Endodermal cell (in vitro differentiated cells): ENCODE measurements at places on chromosomes 6 and 20.

DNA sequence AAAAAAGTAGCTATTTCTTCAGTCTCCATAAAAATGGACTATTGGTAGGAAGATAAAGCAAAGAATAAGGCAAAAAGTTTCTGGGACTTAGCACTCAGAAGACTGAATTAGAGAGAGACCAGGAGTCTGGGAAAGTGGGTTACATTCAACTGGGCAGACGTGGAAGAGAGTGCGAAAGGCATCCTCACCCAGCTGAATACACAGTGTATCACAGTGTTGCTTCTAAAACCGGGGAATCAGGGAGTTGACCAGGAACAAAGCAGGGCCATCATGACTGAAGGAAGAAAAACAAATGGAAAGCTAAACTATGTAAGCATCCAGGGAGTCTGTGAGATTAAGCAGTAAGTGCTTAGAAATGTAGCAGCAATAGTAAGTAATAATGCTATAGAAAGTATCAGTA lies 452.9 kb upstream of the MAN1A1 start:
- no peak for DNase-seq

- no peak for DNase-seq
These were observed 316.2 kb upstream of the NOX3 start for GRCh38 chr6:155771822-155772221.

GRCh38 chr20:59015812-59016711 lies 3.2 kb upstream of the TUBB1 start:
- no peak for DNase-seq

GRCh38 chr6:89643406-89643805 lies 4.9 kb upstream of the LYRM2 start:
- DNase-seq: no peak

- no peak for DNase-seq
These were observed 152.7 kb downstream of the EYA4 start for GRCh38 chr6:133393891-133394290.

DNA sequence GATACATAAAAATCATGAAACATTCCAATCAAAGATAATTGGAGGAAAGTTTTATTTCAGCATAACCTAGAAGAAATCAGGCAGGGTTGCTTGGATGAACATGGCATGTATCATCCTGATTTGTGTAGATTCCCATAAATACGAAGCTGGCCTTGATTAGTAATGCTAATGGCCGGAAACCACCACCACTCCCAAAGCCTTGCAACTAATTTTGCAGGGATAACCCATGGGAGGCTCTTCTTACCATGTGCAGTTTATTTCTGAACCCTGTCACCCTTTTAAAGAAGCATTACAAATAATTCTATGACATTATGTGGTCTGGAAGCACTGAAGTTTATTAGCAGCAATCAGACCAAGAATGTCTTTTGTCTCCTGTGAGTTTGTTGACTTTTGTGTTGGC lies 80.8 kb downstream of the AIG1 start:
- no peak for DNase-seq

DNA sequence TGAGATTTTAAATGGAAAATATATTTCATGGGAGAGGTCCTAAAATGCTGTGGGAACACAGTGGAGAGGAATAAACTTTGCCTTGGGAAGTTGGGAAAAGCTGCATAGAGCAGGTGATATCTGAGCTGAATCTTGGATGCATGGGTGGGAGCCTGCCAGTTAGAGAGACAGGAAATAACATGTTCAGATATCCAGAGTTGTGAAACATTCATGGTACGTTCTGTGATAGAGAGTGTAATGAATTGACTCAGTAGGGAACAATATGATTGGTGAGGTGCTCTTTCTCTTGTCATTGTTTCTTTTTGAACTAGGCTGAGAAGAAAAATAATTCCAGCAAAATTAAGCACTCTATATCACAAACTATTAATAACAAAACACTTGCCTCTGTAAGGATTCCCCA lies 72.8 kb downstream of the RPS12 start:
- DNase-seq: no peak

- DNase-seq: no peak
These were observed 242.9 kb downstream of the FOXA2 start for GRCh38 chr20:22341508-22341907.

DNA sequence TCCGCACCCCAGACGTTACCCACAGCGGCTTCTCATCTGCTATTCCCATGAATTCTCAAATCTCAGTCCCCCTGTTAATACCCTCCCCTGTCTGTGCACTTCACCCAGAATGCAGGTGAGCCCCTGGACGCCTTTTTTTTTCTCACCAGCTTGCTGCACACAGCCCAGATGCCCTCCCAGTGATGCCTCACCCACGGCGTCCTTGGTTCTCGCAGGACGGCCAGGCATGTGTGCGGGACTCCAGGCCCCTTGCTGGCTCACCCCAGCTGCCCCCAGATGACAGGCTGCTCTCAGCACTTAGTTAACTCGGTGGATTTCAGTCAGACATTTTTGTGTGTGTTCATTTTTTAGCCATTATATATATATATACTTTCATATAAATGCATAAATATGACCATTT lies 25.4 kb upstream of the PI16 start:
- no peak for DNase-seq

DNA sequence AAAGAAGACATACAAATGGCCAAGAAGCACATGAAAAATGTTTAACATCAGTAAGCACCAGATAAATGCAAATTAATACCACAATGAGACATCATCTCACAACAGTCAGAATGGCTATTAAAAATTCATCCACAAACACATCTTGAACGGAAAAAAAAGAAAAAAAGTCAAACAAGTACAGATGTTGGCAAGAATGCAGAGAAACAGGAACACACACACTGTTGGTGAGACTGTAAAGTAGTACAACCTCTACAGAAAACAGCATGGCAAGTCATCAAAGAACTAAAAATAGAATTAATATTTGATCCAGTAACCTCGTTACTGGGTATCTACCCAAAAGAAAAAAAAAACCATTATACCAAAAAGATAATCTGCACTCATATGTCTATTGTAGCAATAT lies 6.5 kb downstream of the STX7 start:
- DNase-seq: no peak
